ENCODE measurements at places on chromosomes 12 and 14.
A peak's percentile ranks its signal among the peaks of the same experiment; 100 is the strongest.

DNA sequence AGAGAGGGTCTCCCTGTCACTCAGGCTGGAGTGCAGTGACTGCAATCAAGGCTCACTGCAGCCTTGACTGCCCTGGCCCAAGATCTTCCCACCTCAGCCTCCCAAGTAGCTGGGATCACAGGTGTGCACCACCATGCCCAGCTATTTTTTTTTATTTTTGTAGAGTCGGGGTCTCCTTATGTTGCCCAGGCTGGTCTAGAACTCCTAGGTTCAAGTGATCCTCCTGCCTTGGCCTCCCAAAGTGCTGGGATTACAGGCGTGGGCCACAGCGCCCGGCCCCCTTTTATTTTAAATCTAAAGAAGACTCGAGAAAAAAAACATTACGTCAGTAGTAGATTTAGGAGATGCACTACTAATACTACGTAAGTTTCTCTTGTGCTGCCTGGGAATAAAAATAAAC lies 14.3 kb downstream of the FOS start:
- no peak for DNase-seq

- no peak for DNase-seq
Measured at GRCh38 chr12:23895792-23896218, 53.7 kb downstream of the SOX5 start.

DNA sequence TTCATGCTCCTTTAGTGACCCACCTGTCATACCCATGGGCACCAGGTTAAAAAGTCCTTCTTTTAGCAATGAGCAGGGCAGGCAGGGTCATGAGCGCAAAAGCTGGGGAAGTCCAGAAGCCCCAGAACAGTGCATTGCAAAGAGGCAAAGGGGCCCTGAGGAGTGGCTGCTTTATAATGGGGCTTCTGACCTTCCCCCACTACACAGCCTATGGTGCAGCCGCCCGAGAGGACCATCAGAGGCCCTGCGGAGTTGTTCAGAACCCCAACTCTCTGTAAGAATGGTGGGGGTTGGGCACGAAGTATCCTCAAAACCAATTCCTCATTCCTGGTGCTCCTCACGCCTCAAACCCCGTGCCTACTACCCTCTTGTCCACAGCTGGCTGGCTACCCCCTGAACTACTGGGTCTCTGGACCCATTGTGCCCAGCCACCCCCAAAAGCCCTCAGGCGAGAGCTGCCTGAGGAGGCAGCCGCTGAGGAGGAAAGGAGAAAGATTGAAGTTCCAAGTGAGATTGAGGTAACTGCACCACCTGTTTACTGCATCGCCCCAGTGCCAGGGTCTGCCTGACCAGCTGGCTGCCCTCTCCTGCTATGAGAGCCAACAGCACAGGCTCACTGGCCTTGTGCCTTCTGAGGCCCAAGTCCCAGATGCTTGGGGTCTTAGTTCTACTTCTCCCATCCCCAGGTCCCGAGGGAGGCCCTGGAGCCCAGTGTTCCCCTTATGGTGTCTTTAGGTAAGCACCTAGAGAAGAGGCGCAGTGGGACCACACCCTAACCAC lies 6.7 kb downstream of the REC8 start:
- DNase-seq = no peak

DNA sequence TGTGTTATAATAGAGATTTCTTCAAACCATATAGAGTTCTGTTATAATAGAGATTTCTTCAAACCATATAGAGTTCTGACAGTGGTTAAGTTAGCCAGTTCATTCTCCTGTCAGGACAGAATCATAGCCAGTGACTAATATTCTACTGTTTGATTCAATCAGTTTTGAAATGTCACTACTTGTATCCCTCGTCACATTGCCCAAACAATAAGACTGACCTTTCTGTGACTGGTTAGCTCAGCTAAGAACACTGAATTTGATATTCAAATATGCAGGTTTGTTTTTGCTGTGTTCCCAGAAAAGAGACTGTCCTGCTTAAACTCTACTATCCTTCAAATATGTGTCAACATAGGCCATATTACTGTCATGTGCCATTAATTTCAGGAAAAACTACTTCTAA lies 74.4 kb downstream of the ALG10B start:
- no peak for DNase-seq

GRCh38 chr12:32617534-32617933 lies 61.6 kb upstream of the DNM1L start:
- no peak for DNase-seq

DNA sequence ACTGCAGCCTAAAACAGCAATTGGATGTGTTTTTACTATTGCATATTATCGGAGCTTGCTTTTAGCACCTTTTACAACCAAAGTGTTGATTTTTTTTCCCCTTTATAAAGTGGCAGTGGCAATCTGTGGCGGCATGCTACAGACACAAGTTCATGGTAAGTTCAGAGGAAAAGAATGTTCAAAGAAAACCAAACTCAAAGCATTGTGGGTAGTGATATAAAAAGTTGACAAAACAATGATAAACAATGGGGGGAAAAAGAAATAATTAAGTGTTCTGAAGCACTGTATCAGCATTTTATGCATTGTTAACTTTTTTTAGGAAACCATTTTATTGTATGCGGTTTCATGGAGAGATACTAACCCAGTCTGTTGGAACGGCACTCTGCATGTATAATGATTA lies 492.0 kb upstream of the SOX5 start:
- DNase-seq = no peak

DNA sequence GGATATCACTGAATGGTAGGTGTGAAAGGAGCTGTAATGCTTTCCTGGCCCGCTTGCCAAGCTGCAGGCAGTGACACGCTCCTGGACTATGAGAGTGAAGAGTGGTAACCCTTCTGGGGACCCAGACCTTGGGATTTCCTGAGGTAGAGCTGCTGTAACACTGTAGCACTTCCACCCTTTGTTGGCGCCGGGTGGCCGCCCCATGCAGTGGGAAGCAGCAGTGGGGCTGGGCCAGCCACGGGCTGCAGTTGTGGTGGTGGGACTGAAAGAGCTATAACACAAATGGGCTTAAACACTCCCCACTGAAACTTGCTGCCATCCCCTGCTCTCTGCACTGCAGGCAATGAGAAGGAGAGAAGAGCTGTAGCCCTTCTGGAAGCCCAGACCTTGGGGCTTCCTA lies 9.6 kb upstream of the FBXO33 start:
- no peak for DNase-seq

DNA sequence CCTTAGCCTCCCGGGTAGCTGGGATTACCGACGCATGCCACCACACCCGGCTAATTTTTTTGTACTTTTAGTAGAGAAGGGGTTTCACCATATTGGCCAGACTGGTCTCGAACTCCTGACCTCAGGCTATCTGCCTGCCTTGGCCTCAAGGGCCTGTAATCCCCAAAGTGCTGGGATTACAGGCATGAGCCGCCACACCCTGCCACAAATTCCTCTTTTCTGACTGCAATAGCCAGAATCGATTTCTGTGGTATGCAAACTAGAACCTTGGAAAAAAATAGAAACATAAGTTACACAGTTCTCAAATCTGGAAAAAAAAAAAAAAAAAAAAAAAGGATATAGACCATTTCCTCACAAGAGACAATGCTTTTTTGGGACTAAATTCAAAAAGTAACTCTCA lies 184.6 kb upstream of the EGLN3 start:
- DNase-seq = no peak

GRCh38 chr14:48435221-48435620 lies 759.8 kb upstream of the MDGA2 start:
- no peak for DNase-seq

DNA sequence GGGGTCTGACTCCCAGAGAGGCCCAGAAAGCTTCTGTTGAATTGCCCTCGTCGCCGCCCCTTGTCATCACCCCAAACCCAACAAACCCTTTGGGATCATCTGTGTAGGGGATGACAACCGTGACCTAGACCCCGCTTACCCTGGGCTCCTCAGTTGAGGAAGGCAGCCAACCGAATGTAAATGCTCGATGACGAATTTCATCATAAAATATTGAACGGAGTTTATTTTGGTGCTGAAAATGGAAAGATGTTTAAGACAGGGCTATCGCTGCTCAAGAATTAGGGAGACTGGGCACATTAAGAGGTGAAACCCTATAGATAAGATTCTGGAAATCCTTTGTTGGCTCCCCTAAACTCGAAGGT lies 512 bp downstream of the ACTR10 start:
- DNase-seq = no peak

DNA sequence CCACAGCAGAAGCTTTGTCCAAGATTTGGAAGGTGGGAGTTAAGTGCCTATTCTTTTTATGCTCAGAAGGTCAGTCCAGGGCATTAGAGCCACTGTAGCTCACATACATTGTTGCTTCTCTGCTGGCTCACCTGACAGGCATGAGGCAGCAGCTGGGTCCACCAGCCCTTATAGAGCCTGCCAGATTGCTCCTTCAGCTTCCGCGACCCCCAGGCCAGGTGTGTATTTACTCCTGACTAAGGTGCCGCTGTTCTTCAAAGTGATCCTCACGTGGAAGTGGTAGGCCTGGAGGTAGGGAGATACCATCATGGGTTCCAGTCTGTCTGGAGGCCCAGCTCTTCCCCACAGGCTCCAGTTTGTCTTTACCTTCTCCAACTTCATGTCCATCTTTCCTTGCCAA lies 17.5 kb upstream of the CPM start:
- DNase-seq = no peak

GRCh38 chr12:104469066-104469465 lies 12.3 kb downstream of the CHST11 start:
- DNase-seq = no peak

GRCh38 chr14:24964048-24964447 lies 85.9 kb downstream of the STXBP6 start:
- no peak for DNase-seq

GRCh38 chr12:16756833-16757555 lies 151.0 kb upstream of the LMO3 start:
- no peak for DNase-seq

DNA sequence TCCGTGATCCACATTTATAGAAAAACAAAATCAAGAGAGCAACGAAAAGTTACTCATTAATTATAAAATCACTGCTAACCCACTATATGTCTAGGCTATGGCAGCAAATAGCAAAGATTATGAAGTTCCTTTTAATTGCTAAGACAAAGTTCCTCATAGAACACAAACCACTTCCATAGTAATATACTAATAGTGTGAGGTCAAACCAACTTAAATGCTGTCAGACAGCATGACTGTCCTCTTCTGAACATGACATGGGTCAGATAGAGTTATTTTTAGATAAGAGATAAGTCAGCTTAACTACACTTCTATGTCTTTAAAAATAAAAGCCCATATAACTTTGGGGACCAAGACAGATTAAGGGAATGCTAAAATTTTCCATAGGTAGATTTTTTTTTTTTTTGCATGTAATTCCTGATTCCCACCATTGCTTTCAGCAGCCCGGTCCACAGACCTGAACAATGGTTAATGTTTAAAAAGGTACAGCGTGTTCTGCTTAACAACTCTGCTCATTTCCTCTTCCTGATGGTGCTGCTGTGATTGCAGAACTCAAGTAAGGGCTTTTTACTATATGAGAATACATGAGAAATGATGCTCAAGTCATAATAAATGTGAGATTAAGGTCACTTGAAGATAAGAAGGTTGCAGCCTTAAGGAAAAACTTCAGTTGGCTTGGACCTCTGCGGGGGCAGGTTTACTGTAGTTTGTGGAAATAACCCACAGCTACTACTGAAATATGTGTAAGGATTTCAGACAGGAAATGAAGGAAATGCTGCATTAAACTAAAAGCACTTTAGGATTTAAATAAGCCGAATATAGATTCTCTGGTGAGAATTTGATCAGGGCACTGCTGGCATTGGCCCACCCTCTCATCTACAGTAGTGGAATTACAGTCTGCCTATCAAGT lies 37.7 kb upstream of the DUSP6 start:
- DNase-seq = peak; percentile 9

DNA sequence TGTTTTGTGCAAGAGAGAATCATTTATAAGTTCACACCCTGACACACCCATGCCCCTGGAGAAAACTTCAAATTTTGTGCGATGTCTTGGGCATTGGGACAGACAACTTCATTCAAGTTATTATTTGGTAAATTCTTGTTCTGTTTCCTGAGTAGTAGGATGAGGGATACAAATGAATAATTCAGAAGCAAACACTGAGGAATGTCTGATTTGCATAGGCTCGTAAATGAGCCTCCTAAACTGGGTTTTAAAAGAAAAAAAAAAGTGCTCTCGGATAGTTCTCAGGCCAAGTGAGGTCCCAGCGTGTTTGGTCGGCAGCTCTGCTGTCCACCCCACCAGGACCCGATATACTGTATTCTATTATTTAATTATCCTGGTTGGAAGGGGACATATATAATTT lies 134.7 kb upstream of the CPM start:
- no peak for DNase-seq

GRCh38 chr14:50233166-50233950 lies 2.0 kb upstream of the SOS2 start:
- DNase-seq = no peak

DNA sequence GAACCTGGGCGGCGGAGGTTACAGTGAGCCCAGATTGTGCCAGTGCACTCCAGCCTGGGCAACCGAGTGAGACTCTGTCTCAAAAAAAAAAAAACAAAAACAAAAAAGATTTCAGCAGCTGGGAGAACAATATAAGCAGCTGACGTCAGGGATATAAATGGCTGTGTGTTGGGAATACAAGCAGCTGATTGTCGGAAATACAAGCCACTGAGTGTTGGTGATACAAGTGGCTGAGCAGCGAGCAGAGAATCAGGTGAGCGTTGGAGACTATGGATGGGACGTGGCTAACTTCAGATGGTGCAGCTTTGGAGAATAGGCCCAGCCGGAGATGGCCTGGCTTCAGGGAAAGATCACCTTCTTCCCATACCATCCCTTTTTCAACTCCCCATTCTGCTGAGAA lies 32.0 kb downstream of the PSEN1 start:
- DNase-seq = no peak

- DNase-seq = no peak
Measured at GRCh38 chr14:24381363-24382063, 13.5 kb downstream of the NFATC4 start.

DNA sequence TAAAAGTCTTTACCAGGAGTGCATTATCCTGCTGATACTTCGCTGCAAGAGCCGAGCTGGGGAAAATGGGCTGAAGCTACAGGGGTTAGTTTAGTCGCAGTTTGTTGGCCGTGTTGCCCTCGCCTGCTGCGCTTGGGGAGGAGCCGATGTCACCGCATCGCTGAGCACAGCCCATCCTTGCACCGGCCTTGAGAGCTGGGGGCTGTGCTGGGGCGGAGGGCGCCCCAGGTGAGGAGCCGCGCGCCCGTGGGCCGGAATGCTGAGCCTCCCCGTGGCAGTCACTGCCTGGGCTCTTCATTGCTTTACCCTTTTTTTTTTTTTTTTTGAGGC lies 50.0 kb downstream of the ADGRD1 start:
- no peak for DNase-seq

- no peak for DNase-seq
Measured at GRCh38 chr12:45634273-45634917, 95.1 kb upstream of the ARID2 start.

Data from erythroblast (primary cell).